ENCODE measurements at places on chromosomes 16 and 17.

GRCh38 chr16:68328151-68328859, 17.5 kb downstream of the PRMT7 start:
- DNase-seq = peak; percentile 89

GRCh38 chr17:61064087-61064951, 335.3 kb upstream of the TBX2 start:
- no peak for DNase-seq

DNA sequence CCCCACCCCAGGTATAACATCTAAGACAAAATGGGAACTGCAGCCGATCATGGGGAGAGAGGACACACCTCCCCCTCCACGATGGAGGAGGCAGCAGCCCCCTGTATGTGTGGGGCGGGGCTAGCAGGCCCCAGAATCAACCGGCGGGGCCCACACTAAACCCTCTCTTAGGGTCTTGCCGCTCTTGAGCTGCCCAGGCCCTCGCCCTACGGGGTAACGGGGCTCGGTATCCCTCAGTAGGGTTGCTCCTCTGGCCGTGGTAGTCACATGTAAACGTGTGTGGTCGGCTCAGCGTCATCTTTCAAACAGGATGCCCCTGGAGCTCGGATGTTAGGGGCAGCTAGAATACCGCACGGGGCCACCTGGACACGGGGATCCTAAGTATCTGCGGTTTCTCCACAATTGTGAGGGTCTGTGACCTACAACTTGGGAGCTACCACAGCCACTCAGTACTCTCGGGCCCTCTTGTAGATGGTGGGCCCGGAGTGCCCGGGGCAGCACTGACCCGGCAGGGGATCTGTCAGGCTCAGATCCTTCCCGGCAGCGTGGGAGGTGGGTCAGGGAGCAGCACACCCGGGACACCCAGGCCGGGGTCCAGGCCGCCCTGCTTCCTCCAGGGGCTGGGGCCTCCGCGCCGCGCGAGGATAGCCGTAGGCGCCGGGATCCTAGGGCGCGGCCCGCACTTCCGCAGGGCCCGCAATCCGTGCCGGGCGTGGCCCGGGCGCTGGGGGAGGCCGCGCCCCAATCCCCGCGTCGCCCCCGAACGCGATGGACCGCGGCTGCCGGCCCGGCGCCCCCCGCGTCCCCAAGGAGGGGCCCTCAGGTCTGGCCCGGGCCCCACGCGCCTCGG, 781 bp downstream of the ARHGDIA start:
- no peak for DNase-seq

DNA sequence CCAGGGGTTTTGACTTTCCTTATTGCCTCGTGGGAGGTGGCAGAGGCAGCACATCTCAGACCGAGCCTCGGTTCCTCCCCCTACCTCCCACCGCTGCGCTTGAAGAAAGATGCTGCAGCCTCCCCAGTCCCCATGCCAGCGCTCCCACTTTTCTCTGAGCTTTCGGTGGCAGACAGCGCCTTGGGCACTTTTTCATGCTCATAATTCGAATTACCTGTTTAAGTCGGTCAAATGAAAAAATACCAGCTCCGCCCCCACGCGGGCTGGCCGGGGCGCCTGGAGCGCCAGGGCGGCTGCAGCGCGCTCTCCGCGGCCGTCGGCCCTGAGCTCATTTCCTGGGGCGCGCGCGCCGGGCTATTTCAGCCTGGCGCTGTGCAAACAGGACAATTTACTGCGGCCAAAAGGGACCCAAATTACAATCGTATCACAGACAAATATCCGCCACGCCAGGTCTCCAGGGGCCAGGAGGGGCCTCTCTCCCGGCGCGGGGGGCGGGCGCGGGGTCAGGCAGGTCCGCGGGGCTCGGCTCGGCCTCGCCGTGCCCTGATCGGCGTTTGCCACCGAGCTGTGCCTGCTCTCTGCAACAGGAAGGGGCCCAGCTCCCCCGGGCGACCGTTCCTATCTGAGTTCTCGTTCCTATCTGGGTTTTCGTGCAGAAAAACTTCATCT, 45.0 kb downstream of the SOST start:
- DNase-seq = peak; percentile 51

DNA sequence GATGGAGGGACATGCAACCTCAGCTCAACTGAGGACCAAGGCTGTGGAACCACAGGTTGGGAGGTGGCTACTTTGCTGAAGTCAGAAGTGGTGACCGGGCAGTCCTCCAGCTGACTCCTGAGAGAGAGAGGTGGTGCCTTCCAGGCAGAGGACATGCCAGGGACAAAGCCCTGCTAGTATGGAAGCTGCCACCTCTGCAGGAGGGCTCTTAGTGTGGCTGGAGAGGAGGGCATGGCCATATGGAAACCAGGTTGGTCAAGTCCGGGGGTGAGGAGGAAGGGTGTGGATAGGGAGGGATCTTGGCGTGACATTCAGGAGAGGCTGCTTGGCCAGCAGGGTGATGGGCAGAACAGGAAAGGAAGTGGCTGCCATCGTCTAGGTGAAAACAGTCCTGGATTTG, 5.7 kb downstream of the C16orf86 start:
- DNase-seq = no peak

GRCh38 chr17:62793919-62794665, 14.0 kb downstream of the MARCHF10 start:
- DNase-seq = no peak

DNA sequence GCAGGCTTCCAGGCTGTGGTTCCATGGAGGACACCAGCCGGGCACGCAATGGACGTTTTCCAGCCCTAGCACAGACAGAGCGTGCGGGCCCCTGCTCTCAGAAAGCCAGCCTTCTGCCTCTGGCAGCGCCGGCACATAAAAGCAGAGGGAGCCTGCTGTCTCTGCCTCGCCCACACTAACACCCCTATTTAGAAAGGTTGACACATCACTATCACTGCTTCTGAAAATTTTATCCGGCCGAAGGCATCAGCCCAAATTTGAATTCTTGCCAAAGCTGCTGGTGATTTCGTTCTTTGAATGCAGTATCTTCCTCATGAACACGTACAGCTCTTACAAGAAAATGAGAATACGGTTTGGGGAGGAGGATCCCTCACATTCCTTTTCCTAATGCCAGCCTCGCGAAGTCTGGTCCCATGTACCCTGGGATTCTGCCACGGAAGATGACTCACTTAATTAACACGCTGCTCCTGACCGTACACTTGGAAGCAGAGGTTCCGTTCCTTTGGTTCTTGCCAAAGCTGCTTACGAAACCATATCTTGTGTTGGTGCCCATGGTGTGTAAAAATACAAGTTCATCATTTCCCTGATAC, 1.3 kb upstream of the RAB11FIP3 start:
- DNase-seq = peak; percentile 57

- DNase-seq = no peak
These were observed 26.9 kb downstream of the IFT140 start for GRCh38 chr16:1584926-1585484.

- DNase-seq = no peak
These were observed 58.2 kb downstream of the FTO start for GRCh38 chr16:53761962-53762703.

DNA sequence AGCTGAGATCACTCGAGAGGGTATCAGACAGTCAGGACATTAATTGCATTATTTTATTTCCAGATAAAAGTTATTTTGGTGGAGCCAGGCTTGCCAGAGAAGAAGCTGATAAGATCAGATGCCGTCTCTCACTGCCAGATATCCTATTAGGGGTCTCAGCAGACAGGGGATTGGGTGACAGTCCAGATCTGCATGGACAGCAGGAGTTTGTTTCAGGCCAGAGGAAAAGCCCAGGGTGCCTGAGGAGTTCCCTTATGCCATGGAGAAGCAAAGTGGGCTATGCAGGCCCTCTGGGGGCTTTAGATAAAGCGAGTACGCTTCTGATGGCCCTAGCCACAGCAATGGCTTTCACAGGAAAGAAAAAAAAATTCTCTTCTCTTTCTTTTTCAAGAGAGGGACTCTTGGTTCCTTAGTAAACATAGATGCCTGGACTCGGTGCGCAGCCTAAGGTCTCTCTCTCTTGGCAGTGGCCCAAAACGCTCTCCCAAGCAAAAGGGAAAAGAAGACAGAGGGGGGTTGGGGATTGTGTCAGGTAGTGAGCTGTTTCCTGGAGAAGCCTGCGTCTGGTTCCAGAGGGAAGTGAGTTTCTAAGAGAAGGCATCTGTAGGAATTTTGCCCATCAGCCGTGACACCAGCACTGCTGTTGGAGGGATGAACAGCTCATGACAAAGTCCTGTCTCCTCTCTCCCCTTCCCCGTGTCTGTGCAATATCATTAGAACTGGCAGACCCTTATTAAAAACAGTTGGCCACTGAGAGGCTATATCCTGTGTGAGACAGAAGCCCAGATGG, 166.3 kb upstream of the FOXF1 start:
- no peak for DNase-seq

DNA sequence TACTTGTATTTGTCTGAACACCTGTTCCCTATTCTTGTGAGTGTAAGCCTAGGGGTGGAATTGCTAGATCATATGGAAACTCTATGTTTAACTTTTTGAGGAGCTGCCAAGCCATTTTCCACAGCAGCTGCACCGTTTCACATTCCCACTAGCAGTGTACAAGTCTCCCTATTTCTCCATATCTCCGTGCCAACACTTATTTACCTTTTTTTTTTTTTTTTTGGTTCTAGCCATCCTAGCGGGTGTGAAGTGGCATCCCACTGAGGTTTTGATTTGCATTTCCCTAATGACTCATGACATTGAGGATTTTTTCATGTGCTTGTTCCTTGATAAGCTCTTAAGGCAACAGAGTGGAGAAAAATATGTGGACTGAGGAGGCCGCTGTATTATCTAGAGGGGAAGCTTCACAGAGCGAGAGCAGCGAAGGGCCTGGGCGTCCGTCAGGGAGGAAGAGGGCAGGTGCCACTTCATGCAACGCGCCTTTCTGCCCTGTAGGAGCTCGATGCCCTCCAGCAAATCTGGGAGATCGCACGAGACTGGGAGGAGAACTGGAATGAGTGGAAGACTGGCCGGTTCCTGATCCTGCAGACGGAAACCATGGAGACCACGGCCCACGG, 50.0 kb downstream of the DNAH2 start:
- DNase-seq = peak; percentile 62

GRCh38 chr16:87838643-87839541, 30.4 kb downstream of the SLC7A5 start:
- DNase-seq = no peak

DNA sequence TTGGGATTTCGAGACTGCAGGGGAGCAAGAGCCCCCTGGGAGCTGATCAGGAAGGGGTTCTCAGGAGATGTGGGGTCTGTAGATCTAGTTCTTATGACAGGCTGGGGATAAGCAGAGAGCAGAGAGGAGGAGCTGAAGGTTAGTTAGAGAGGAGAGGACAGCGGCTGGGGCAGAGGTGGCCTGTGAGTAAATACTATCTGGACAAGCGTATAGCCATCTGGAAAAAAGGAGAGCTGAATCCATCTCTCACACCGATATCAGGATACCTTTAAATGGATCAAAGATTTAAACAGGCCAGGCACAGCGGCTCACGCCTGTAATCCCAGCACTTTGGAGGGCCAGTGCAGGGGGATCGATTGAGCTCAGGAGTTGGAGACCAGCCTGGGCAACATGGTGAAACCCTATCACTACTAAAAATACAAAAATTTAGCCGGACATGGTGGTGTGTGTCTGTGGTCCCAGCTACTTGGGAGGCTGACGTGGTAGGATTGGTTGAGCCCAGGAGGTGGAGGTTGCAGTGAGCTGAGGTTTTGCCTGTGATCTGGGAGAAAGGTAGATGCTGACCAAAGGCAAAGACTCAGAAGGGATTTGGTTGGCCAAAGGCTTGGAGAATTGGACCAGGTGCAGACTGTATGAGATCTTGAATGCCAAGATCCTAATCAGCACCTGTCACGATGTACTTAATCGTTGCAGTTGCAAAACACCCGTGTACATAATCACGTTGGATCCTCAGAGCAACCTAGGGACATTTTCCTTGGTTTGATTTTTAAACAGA, 18.9 kb upstream of the SLC25A19 start:
- no peak for DNase-seq

DNA sequence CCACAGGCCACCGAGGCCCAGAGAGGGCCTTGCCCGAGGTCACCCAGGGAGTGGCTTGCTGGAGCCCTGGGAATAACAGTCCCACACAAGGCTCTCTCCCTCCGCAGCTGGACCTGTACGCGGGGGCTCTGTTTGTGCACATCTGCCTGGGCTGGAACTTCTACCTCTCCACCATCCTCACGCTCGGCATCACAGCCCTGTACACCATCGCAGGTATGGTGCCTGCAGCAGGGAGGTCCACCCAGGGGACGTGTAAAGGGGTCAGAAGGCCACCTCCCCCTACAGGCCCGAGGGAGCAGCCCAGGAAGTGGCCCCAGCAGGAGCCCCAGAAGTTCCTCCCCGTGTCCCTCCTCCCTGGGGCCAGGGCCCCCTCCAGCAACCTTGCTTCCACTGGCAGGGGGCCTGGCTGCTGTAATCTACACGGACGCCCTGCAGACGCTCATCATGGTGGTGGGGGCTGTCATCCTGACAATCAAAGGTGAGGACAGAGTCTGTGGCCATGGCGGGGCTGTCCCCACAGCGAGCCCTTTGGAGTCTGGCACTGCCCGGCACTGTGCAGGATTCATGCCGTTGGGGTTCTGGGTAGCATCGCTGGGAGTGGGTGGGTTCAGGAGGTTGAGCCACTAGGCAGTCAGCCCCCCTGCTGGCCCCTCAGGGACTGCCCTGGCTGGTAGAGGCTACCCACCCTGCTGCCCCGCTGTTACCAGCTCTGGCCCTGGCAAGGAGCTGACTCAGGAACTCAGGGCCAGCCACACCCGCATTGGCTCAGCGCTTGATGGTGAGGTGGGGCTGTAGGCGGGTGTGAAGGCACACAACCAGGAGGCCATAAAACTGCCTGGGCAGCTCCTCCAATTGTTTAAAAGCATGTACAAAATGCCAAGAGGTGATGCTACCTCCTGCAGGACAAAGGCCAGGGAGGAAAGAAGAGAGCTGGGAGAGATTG, 17.3 kb downstream of the SLC5A10 start:
- DNase-seq = no peak

- DNase-seq = no peak
These were observed 2.7 kb downstream of the HOXB2 start for GRCh38 chr17:48542114-48542656.

DNA sequence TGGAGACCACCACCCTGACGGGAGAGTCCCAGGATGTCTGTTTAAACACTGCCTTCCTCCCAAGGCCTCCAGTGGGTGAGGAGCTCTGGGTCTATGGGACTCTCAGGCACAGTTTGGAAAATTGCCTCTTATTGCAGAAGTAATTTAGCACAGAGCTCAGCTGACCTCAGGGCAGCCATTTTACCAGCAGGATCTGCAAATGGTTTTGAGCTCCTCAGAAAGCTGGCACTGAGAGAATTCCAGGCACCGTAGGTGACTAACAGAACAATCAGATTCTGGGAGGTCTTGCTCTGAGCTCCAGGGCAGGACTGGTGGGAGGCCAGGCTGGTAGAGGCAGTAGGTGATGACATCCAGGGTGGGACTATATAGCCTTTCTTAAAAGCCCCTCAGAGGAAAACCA, 17.3 kb upstream of the C16orf74 start:
- no peak for DNase-seq

- no peak for DNase-seq
These were observed 2.6 kb downstream of the ATP2C2 start for GRCh38 chr16:84370723-84371552.

DNA sequence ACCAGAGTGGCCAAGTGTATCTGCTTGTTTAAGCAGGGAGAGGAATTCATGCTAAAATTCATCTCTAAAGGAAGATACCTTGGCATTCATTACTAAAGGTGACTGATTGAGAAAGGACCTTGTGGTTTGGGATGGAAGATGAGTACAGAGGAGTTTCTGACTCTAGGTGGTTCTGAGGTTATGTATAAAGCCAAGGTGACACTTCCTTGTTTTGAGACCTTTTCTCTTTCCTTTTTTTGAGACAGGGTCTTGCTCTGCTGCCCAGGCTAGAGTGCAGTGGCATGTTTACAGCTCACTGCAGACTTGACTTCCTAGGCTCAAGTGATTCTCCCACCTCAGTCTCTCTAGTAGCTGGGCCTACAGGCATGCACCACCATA, 9.1 kb downstream of the ABHD15 start:
- no peak for DNase-seq

All from NCI-H1417 (cell line).